ENCODE measurements at places on chromosomes 11 and 22.

DNA sequence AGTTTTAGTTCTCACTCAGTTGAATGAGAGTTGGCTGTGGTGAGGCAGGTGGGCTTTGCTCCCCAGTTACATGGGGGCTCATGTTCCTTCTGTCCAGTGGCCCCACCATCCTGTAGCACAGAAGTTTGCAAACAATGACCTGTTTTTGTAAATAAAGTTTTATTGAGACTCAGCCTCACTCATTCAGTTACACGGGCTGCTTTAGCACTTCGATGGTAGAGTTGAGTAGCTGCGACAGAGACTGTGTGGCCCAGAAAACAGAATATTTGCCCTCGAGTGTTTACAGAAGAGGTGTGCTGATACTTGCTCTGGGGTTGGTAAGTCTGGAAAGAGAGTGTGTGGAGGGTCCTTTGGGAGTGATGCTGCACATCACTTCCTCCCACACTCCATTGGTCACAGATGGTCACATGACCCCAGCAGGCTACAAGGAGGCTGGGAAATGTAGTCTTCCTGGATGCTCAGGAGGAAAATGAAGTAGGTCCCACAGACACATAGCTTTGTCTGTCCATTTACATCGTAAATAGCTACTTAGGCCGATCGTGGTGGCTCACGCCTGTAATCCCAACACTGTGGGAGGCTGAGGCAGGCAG, 34.6 kb downstream of the IFT27 start:
- DNase-seq: no peak

- DNase-seq: no peak
Measured at GRCh38 chr11:12246989-12247388, 130.4 kb upstream of the PARVA start.

DNA sequence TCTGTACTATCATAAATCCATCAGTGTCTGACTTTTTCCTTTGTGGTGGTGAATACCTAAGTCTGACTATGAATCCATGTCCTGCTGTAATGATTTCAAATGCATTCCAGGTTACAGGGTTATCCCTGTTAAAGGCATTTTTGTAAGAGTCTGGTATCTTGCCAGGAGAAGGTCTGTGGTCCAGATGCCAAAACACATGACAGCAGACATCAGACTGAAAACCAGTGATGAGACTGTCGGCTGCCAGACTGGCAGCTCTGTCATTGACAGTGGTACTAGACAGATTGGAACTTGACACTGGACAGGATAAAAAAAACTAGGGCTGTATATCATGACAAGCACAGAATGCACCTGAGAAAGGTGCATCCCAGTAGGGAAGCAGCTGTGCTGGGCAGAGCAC, 301.8 kb upstream of the FAT3 start:
- DNase-seq: no peak

GRCh38 chr11:2517016-2517385, 72.2 kb downstream of the KCNQ1 start:
- DNase-seq: no peak

DNA sequence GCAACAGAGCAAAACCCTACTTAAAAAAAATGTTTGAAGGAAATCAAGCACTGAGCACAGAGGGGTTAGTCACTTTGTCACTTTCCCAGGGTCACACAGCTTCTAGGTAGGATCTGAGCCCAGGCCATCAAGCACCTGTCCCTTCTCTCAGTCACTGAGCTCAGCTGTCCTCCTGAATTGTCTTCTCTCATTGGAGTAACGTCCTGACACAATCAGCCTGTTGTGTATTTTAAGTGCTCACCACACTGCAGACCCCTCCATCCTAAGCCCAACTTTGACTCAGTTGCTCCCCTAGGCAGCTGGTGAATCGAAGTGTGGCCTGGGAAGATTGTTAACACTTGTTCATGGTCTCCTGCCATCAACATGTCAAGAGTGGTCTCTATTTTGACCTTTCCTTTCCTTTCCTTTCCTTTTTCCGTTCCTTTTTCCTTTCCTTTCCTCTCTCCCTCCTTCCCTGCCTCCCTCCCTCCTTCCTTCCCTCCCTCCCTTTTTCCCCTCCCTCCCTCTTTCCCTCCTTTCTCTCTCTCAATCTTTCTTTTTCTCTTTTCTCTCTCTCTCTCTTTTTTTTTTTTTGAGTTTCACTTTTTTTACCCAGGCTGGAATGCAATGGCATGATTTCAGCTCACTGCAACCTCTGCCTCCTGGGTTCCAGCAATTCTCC, 76.1 kb downstream of the PIWIL3 start:
- DNase-seq: no peak

DNA sequence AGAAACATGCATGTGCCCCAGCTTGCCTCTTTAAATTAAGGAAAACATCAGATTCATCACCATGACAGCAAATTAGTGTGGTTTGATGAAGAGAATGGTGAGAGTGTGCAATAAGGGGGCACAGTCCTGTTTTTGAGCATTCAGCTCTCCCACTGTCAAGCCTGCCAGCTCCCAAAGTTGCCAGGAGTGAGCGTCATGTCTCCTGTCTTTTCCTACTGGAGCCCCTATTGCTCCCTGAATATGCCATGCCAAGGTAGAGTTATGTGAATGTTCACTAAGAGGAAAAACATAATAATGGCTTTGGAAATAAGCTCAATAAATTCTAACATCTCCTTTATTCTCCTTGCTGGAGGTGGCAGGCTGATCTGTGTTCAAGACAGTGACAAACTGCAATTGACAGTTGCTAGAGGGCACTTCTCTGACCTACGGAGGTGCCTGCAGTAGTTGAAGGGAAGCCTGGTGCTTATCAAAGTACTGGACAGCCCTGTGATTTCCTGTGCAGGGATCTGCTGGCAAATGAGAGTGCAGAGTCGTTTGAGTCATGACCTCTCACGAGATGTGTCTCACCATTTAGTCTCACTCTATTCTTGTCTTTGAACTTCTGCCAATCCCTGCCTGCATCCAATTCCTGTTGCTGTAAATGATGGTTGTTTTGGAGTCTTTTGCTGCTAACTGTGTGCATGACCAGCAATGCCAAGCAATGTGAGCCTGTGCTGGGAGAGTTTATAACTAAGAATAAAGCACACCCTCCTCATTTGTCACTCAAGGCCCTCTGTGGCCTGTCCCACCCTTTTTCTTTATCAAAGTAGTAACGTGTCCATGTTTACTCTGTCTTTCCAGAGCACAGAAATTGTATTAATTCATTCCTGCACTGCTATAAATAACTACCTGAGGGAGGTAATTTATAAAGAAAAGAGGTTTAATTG, 34.8 kb downstream of the MRGPRX2 start:
- no peak for DNase-seq

DNA sequence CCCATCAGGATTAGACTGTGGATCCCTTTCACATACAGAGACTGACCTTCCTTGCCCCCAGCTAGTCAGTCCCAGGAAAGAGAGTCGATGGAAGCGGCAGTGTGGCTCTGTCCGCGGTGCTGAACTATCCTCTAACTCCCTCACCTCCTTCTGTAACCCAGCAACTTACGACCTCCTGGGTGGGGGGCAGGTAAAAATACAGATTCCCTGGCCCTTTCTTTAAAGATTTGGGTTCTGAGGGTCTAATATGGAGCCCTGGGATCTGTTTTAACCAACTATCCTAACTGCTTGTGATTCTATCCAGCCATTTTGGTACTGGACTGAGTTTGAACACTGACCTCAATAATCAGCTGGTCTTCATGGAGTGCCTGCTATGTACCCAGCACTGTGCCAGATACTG, 23.2 kb downstream of the MFNG start:
- DNase-seq: no peak

DNA sequence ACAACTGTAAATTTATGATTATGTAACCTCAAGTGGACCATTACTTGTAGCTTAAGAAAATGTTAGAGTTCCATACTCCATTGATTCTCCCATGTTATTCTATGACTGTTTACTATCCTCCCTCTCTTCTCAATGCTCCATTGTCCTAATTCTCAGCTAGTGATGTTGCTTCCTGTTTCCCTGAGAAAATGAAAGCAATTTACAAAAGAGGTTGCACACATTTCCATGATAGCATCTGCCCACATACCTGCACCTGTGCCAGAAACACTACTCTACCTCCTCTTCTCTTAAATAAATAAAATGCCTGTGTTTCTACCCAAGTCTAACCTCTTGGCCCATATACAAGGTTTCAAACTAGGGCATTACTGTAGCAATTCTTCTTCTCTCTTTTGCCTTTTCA, 1620.9 kb downstream of the FAM181B start:
- no peak for DNase-seq

DNA sequence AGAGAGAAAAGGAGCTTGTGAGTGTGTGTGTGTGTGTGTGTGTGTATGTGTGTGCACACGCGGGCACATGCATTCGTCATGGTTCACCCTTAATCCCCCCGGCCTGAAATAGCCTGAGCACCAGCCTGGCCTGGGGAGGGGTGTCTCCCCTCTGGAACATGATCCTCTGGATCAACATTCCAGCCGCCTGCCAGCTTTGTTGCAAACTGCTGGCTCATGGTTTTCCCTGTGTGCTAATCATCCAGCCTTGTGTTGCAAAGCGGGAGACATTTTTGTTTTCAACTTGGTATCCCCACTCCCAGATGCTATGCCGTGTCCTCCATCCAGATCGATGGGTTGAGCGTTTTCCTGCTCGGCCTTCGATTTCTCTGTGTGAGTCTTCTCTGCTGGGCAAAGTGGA, 94.3 kb downstream of the FEZ1 start:
- no peak for DNase-seq

DNA sequence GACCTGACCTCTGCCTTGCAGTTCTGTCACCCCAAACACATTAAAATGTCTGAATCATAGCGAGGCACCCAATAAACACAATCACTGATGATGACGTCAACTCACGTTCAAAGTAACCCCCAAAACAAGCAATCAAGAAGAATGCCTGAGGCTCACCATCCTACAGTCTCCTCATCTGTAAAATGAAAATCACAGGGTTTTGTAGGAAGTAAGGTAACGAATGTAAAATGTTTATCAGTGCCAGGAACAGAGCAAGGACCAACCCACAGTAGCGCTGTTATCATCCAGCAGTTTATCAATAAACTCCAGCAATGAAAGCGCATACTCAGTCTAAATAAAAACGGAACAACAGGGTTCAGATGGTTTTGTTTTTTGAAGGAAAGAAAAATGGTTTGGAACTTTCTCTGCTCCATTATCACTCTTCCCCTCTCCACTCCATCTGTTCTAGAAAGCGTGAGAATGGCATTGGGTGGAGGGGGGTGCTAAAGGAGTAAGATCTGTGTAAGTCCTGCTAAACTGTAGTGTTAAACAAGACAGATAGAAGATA, 110.5 kb downstream of the MICAL3 start:
- DNase-seq: no peak

GRCh38 chr11:73537969-73538368, 59.9 kb downstream of the FAM168A start:
- DNase-seq: no peak

- no peak for DNase-seq
Measured at GRCh38 chr22:41191467-41191866, 13.6 kb upstream of the L3MBTL2 start.

DNA sequence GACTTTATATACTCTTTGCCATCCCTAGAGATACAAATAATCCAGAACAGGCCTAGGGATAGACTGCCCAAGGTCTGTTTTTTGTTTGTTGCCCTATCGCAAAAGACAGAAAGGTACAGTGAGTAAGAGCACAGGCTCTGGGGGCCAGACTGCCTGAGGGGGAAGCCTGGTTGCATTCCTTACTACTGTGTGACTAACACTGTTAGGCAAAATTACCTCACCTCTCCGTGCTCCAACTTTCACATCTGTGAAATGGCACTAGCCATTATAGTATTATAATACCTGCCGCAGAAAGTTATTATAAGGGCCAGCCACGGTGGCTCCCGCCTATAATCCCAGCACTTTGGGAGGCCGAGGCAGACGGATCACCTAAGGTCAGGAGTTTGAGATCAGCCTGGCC, 14.5 kb downstream of the SLC35F2 start:
- no peak for DNase-seq

DNA sequence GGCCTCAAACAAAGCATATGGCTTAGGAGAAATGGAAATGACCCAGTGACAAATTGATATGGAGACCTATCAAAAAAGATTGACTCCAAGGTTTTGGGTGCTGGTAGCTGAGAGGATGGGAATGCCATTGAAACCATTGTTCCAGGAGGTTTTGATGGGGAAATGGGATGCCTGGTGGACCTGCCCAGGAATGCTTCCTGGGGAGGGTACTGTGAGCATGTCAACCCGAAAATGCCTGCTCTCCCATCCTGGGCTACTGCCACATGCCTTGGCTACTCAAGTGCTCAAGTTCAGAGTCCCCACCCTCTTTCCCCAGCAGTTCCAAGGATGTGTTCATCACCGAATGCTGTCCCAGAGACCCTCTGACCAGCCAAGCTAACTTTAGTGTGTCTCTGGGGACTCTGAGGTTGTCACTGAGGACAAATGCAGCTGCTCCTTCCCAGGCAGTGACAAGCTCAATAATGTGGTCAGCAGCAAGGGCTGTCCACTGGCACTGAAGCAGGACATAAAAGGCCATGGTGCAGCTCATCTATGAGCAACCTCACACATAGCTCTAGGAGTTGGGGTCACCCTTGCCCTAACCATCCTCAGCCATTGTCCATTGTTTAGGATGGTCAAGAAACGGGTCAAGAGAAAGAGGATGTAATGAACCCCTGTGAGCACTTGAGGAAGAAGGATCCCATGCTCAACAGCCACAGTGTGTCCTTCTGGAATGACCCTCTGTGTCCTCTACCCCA, 83.7 kb downstream of the TRIM29 start:
- DNase-seq: no peak

GRCh38 chr11:35579557-35580396, 38.5 kb upstream of the FJX1 start:
- no peak for DNase-seq

- no peak for DNase-seq
Measured at GRCh38 chr22:46062971-46063631, 86.1 kb upstream of the WNT7B start.

DNA sequence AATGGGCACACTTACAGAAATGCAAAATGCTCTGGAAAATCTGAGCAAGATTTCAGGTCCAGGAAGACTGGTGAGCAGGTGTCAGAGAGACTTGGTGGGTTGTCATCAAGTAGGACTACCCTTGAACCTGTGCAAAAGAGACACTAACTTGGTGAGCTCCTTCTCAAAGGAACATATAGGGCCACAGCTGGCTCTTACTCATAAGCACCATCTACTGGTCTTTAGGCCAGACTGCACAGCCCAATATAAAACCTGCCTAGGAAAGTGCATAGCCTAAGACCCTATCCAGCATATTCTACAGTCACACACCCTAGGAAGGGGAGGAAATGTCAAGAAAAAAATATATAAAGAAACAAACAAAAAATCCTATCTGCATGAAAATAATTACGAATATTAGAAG, 18.2 kb upstream of the OR10W1 start:
- DNase-seq: no peak

- DNase-seq: no peak
Measured at GRCh38 chr11:28457481-28458065, 349.4 kb downstream of the METTL15 start.

- DNase-seq: no peak
Measured at GRCh38 chr11:11555208-11555607, 66.6 kb downstream of the GALNT18 start.

- no peak for DNase-seq
Measured at GRCh38 chr11:131938351-131938751, 567.9 kb downstream of the NTM start.

All from activated CD4-positive, CD25-positive, alpha-beta regulatory T cell (primary cell).